ENCODE measurements at places on chromosomes 3 and 15.

DNA sequence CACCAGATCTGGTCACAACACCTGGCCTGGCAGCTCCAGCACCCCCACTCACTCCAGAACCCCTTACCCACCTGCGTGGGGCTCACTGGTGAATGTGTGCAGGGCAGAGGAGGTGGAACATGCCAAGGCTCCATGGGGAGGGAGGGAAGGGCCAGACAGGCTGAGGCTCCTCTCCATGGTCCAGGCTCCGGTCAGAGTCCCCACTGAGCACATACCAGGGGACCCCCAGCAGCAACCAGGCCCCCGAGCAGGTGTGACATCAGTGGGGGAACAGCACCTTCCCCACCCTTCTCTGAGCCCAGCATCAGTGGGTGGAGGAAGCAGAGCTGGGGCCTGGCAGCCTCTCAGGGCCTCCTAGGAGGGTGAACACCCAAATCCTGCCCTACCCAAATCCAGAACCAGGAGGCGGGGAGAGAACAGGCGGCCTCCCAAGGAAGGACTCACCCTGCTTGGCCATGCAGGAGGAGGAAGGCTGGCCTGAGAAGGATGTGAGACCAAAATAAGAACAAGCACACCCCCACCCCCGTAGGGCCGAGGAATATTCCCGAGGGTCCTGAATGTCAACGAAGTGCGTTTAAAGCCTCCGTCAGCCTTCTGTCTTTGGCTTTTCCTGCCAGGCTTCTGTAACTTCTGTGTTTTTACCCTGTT is 1.1 kb upstream of the GP9 start:
- no peak for DNase-seq

GRCh38 chr3:55882006-55882405 is 394.9 kb upstream of the WNT5A start:
- DNase-seq: no peak

GRCh38 chr3:196706731-196707130 is 5.3 kb downstream of the CEP19 start:
- DNase-seq: no peak

- no peak for DNase-seq
Measured at GRCh38 chr15:62771234-62771633, 271.3 kb upstream of the TPM1 start.

- no peak for DNase-seq
Measured at GRCh38 chr3:190019006-190019405, 101.7 kb downstream of the P3H2 start.

- DNase-seq: no peak
Measured at GRCh38 chr3:126456211-126456610, 19.5 kb downstream of the ZXDC start.

DNA sequence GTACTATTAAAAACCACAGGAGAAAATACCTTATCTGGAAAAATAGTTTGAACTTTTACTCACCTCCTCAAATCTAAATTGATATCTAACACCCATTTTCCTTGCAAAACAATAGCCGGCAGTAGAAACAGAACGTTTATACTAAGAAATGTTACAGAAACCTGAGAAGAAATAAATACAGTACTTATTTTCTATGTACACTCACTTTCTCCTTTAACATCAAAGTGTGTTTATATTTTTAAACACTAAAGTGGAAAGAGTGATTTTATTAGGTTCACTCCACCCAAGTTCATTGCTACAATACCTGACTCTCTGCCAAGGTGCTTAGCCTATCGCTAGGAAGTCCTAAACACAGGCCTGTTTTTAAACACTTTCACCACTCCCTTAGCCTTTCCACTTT is 87.8 kb upstream of the TJP1 start:
- DNase-seq: no peak

DNA sequence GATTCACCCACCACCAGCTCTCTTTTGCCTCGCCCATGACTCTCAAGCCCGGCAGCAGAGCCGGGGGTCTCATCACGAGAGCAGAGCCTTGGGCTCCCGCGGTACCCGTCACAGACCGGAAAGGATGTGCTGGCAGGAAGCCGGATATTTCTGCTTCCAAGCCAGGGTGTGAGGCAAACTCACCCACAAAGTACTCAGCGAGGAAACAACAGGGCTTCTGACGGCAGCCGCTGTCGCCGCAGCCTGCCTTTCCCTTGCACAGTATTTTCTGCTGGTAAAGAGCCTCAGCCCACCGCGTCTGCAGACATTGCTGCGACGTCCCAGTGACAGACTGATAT is 119.9 kb downstream of the NSMCE3 start:
- no peak for DNase-seq

- no peak for DNase-seq
Measured at GRCh38 chr3:156682501-156682900, 8.1 kb downstream of the TIPARP start.

- no peak for DNase-seq
Measured at GRCh38 chr3:28903171-28903601, 377.7 kb upstream of the RBMS3 start.

- DNase-seq: no peak
Measured at GRCh38 chr3:169240786-169241486, 422.6 kb downstream of the MECOM start.

DNA sequence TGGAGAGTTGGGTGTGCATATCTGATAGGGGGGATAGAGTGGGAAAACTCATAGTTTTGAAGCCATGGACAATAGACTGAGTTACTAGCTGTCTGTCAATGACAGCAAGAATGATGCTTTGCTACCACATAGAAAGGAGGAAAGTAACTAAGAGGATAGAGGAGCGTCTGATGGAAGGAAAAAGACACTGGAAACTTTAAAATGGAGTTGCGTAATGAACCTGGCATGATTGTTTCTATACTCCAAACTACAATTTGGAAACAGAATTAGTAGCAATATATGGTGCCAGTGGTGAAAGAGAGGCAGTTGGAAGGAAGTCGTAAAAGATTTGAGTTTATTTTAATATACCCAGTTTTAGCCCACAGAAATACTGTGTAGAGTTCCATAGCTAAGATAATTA is 163.6 kb downstream of the TUSC7 start:
- DNase-seq: no peak

- no peak for DNase-seq
Measured at GRCh38 chr3:32405155-32405554, 13.5 kb downstream of the CMTM7 start.

DNA sequence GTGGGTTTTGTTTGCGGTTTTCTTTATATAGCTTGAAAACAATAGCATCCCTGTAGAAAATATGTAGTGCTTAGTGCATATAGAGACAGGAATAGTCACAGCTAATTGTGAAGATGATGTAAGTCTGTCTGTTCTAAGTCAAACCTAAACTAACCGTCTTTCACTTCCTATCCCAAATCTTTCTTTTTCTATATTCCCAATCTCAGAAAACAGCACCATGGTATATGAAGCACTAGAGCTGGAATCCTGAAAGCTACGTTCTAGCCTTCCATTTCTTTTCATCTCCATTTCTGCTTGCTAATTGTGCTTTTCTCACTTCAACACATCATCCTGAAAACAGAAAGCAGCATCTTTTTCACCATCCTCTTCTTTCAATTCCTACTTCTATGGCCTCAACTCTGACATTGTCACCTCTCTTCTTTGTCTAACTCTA is 1235.5 kb downstream of the ROBO2 start:
- DNase-seq: no peak

GRCh38 chr3:129620828-129621559 is 14.5 kb upstream of the PLXND1 start:
- no peak for DNase-seq
